ENCODE measurements at places on chromosomes 12 and 14.

DNA sequence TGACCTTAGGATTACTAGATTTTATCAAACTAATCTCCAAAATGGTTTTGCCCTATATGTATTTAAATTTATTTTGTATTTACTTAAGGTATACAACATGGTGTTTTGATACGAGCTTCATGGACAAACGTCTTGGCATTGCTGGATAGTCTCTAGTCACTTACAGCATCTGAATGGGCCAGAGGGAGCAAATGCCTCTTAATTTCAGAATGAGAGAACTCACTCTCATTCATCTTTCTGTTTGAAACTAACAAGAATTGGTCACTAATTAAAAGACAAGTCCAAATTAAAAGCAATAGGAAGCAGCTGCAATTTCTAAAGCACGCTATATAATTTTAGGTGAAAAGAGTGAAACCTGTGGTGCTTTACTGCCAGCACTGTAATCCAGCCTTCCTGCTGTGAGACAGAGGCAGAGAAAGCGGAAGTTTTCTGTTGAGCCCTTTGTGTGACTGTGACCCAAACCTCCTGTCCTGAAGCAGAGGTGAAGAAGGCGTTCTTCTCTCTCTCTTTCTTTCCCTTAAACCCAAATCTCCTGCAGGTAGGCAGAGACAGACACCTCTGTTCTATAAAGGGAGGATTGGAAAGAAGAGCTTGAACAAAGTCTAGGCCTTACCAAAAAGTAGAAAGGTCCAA is 184.6 kb upstream of the NAV3 start:
- DNase-seq, result no peak

DNA sequence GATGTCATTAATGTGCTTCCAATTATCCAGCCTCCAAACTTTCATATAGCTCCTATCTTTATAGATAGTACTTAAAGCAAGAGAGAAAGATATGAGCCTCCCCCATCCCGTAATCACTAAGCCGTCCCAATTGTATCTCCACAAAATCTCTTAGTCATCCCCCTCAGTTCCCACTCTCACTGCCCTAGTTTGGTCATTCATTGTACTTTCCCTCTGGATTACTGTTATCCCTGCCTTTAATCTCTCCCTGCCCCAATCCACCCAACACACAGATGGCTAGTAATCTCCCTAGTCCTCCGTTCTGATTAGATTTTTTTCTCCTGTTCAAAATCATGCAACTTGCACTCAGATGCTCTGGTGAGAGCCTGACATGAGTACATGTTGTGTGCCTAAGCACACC is 5.4 kb upstream of the BCAT1 start:
- DNase-seq, result no peak

DNA sequence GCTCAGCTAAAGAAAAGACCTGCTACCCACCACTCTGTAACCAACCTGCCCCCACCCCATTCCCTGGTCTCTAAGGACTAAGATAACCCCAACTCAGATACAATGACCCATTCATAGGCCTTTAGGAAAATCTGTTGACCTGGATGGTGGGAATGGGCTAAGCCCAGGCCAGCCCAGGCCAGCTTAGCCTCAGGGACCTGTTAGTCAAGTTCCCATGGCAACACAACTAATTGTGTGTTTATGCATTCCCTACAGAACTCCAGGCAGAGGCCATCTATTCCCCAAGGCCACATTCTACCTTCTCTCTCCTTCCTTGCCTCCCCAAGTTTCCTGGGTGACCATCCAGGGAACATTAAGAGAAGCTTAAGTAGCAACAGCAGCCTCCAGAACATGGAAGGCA is 16.1 kb upstream of the KRT8 start:
- DNase-seq, result peak; percentile 65

DNA sequence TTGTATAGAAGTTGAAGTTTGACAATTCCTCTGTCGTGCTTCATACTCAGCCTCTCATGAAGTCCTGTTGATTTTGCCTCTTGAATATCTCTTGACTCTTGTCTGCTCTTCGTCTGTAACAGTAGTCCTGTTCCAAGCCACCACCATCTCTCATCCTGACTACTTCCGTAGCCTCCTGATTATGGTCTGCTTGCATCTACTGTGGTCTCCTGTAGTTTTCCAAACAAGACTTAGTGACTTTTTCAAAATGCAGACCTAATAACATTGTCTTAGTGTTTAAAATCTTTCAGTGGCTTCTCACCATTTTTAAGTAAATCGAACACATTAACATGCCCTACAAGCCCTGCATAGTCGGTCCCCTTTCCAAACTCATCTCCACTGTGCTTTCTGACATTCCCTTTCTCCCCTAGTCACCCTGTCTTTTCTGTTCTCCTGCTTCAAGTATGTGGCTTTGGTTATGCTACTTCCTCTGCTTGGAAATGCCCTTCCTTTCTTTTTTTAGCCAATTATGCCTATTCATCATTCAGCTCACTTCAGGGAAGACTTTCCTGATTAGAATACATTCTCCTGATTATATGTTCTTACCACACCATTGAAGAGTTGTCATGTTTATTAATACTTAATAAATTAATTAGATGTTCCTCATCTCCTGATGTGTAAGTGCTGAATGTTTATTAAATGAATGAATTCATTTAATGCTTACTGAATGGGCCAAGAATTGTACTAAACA is 2.0 kb downstream of the SCYL2 start:
- no peak for DNase-seq

DNA sequence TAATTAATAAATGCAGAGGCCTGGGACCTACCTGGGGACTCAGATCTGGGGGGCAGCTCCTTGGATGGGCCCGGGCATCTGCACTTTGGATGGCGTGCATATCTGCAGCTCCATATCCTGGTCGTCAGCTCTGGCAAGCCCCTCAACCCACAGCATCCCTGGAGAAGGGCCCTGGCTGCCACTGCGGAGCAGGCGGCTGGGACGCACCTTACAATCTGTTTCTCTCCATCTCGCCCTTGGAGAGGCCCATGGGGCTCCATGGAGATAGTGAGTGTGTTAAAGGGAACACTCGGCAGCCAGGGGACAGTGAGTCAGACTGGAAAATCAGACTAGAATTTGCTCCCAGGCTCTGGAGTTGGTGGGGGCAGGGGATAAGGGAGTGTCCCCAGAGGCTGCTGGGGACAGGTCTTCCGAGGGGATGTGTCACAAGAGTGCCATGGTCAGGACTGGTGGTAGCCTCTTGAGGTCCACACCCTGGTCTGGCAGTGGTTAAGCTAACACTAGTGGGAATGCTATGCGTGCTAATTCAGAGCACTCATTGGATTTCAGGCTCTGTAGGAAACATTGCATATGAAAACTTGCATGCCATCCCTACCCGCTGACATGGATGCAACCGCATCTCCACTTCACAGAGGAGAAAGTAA is 21.5 kb downstream of the RFLNA start:
- DNase-seq, result no peak

DNA sequence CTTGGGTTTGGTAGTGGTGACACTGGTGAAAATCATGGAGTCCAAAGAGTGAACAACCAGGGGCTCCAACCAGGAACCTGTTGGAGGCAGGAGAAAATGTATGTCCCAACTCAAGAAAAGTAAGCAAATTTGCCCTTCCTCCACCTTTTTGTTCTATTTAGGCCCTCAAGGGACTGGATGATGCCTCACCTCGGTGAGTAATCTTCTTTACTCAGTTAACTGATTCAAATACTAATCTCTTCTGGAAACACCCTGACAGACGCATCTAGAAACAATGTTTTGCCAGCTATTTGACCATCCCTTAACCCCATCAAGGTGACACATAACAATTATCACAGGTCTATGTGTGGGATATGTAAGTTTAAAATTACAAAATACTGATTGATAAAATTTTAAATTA is 272.4 kb upstream of the FOXG1 start:
- no peak for DNase-seq

GRCh38 chr12:89484470-89484869 is 40.1 kb downstream of the GALNT4 start:
- no peak for DNase-seq

DNA sequence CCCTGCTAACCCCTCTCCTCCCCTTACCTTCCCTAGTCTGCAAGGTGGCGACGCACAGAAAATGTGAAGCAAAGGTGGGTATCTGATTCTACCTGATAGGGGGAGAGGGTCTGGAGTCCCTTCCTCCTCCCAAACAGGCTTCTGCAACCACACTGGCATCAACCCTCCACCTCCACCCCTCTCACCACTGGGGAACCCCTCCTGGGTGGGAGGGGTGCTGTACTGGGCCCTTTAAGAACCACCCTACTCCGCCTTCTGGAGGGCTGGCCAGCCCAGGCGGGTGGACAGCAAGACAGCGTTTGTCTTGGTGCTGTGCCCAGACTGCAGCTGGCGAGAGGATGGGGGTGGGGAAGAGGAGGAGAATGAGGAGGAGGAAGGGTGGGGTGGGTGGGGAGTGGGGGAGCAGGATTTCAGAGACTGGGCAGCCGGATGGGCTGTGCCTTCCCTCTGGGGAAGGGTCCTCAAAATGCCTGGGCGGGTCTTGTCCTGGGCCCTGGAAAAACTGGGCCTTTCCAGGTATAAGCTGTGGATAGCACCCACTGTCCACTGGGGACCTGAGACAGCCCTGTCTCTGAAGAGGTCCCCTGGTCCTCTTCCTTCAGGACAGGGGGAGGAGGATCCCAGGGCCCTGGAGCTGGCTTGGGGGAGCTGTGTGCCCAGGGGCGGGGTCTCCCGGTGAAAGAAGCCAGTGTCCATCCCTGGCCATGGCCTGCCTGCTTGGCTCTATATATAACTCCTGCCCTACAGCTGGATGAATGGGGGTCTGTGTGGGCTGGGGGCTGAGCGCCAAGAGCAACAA is 2.8 kb downstream of the TNS2 start:
- peak; percentile 50 for DNase-seq

- no peak for DNase-seq
Measured at GRCh38 chr14:20970647-20970982, 15.3 kb downstream of the RNASE2 start.

DNA sequence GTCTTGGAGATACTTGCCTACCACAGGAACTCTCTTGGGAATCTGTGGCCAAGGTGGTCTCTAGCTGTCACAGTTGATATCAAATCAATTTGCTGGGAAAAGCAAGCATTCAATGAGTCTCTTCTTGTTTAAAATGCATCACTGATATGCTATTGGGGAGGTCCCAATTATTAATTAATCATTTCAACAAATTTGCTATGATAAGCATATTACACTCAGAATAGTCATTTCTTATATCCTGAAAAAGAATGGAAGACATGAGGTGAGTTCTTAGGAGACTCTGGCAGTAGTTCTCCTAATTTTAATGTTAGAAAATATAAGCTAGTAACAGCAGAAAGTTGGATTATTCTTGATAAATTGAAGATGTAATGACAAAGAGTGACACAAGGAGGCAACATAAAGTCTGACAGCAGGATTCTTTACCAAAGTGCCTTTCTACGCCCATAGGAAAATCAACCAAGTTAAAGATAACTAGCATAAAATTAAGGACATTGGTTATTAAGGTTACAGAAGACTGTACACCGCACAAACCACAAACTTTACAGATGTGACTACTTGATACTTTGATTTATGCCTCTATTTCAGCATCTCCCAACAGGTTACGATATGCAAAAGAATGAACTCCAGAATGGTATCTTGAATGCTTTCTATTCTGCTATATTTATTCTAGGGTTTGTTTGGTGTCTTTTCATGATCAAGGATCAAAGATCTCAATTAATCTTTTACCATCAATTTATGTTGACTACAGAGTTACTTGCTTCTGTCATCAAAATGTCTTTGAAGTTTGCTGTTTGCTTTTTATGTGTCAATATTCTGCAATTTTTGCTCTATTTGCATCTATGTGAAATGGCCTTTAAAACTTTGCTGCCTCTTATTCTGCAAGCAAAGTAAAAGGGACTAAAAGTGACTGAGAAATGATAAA is 349.6 kb upstream of the CLEC14A start:
- no peak for DNase-seq

- DNase-seq, result no peak
Measured at GRCh38 chr12:73947326-73948026, 590.2 kb upstream of the ATXN7L3B start.

GRCh38 chr12:116246490-116247179 is 30.9 kb downstream of the MED13L start:
- DNase-seq, result no peak

DNA sequence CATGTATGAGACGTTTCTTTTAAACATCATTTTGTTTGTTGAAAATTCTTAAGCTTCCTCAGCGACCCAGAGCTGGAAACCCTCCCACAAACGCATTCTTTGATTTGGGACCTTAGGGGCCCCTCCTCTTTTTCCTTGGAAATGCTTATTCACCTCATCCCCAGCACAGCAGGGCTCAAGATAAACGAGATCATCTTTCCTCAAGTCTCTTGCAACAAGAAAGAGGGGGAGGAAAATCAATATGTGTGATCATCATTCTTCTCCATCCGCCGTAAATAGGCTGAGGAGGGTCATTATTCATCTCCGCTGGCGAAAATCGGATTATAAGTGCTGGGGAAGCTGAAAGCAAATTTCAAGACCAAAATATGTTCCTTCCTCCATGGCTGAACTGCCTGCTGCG is 1415.2 kb downstream of the AACS start:
- no peak for DNase-seq

- no peak for DNase-seq
Measured at GRCh38 chr12:48600552-48600951, 30.7 kb upstream of the LALBA start.

DNA sequence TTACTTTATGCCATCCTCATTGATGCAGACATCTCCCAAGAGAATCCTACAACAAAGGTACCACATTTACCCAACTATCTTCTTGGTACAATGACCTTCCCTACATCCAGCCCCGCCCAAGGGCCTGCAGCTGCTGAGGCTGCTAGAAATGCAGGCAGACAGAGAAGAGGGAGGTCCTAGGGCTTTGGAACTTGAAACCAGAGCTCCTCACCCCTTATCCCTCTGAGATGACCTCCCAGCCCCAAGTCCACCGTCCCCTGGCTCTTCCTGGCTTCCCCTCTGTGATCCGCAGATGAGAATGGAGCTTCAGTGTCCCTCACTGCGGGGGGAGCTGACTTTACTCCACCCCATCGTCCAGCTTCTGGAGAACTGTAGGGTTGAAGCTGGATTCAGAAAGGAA is 1.6 kb upstream of the TNFRSF1A start:
- DNase-seq, result no peak

GRCh38 chr14:91149462-91149861 is 35.6 kb downstream of the DGLUCY start:
- DNase-seq, result no peak

- peak; percentile 83 for DNase-seq
Measured at GRCh38 chr14:75427482-75428229, at the start of gene JDP2. Gene JDP2 (plus strand): TSS chr14:75428022. CDS start chr14:75437921, 9,899 bp downstream.

DNA sequence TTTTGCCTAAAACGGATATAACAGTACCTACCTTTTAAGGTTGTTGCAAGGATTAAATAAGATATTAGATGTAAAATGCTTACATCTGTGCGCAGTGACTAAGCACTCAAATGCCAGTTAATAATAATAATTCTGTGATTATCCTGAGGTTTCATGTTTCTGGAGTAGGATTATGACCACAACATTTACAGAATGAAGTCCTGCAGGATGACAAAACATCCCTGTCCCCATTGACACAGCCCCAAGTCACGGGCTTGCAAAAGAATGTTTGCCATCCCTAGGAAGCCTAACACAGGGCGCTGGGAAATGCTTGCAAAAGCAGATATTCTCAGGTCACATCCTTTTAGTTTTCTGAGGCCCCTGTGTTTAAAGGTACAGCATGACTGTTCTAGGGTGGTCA is 20.1 kb downstream of the SUSD6 start:
- no peak for DNase-seq

Data from ecto neural progenitor cell (in vitro differentiated cells).